BE2C (cell line): ENCODE measurements at places on chromosomes 5 and 9.

GRCh38 chr5:167608390-167609272 is 682.8 kb upstream of the WWC1 start:
- no peak for DNase-seq

- no peak for DNase-seq
Measured at GRCh38 chr9:2120926-2121689, 106.0 kb downstream of the SMARCA2 start.

DNA sequence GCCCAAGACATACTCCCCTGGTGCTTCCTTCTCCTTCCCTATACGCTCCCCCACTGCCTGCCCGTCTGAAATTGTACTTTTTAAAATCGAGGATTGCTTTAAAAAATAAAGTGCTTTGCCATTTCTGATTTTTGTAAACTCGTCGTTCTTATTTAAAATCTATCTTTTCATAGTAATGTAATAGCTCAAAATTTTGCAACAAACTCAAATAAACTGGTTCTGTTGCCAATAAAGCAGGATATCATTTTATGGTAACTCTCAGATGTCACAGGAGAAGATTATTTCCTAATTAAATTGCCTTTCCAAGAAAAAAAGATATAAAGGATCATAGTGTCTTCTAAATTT is 1.3 kb upstream of the NREP start:
- DNase-seq, result no peak

DNA sequence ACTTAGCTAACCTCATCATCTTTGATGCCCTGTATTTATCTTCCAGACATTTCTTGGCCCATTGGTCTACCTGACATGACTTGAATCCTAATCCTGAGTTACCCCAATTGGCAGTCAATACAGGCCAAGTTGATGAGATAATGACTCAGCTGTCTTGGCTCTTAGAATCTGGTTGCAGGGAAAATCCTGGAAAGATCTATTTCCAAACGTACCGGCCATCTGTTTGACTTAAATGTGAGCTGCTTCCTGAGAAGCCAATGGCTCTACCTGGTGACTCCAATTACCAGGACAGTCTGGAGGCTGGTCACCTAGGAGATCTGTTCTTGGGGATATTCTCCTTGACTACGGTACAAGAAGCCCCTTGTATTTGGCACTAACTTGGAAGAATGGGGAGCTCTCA is 475.2 kb upstream of the BRINP1 start:
- no peak for DNase-seq

DNA sequence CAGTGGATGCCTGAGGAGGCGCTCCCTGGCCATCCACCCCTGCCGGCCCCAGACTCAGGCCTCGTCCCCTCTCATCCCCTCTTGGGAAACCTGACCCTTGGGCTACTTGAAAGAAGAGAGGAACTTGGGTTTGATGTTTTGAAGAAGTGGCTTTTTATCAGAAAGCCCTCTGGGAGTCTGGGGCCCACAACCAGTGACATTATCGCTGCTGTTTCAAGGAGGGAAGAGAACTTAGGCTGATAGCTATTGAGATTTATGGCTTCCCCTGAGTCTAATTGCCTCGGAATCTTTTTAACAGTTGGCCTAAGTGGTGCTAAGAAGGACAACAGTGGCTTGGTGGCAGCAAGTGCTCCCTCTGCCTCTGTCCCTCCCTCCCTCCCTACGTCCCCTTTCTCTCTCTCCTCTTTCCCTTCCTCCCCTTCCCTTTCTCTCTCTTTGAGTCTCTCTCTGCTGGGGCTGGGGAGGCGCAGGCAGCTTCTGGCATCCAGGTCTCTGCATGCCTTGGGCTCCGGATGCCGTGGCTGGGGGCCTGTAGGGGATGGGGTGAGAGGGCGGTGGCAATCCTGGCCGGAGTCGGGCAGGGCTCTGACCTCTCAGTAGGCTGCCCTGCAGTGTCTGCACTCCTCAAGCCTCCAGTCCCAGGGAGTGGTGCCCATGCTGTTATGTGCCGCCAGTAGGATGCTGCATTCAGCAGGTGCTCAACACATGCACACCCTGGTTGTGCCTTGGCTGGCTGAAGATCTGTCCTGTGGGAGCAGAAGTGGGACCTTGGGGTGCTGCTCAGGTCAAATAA is 49.6 kb upstream of the RXRA start:
- no peak for DNase-seq

- DNase-seq, result no peak
Measured at GRCh38 chr9:69499959-69500358, 172.2 kb downstream of the APBA1 start.

GRCh38 chr5:173567548-173567947 is 48.9 kb downstream of the BOD1 start:
- no peak for DNase-seq

DNA sequence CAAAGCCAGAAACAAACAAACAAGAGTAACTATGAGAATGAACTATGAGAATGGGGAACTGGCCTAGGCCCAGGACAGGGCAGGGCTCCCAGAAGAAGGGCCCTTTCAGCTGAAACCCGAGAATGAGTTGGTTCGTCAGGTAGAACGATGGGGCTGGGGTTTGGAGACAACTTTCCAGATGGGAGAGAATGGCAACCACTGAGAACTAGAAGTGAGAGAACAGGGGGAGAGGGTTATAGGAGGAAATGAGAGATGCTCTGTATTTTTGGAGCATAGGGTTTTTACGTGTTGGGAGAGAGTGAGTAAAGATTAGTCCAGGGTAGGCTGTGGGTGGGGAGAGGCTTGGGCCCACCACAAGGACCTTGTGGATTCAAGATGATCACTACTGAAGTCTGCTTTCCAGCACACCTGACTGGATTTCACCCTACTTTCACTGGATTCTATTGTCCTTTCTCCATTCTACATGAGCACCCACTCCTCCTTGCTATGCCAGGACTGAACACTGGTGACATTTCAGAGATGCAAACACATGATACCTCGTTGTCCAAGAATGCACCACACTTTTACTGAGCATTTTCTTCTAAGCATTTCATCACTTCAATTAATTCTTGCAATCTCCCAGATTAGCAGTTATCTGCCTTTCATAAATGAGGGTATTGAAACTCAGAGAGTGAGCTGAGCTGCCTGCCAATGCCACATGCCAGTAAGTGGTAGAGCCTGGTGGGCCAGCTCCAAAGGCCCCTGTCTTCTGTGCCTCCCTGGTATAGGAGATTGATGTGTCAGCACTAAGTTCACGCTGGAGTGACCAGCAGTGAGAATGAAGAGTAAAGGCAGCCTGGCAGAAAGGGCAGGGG is 3.2 kb upstream of the TMEM268 start:
- no peak for DNase-seq

DNA sequence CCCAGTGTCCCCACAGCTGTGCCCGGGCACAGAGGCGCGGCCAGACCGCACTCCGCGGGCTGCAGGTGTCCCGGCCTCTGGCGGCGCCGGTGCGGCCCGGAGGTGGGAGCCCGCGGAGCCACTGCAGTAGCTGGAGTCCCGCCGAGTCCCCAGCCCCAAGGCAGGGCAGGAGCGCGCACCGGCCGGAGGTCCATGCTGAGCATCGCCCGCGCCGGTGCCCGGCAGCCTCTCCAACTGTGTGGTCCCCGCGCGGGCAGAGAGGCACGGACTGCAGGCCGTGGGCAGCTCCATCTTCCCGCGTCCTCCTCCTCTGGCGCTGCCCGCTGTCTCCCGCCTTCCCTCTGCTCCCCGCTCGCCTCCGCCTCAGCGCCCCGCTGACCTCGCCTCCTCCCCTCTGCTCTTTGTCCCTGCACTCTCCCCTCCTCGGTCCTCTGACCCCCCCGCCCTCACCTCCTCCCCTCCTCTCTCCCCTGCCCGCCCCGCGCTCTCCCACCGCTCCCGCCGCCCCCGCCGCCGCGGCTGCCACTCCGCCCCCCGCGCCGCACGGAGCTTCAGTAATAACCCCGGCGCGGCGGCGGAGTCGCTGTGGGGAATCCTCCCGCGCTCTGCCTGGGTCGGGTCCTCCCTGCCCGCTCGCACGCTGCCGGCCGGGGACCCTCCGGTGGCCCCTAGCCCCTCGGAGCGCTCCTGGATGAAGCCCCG is at the start of gene ADAMTS16:
Gene ADAMTS16, plus strand, starts transcription at position 554 of the 702 bp plus-strand sequence. Its CDS starts 138 bp downstream, at position 692.
- DNase-seq, result peak; percentile 35

GRCh38 chr9:36575411-36575882 is 2.8 kb downstream of the MELK start:
- DNase-seq, result no peak

DNA sequence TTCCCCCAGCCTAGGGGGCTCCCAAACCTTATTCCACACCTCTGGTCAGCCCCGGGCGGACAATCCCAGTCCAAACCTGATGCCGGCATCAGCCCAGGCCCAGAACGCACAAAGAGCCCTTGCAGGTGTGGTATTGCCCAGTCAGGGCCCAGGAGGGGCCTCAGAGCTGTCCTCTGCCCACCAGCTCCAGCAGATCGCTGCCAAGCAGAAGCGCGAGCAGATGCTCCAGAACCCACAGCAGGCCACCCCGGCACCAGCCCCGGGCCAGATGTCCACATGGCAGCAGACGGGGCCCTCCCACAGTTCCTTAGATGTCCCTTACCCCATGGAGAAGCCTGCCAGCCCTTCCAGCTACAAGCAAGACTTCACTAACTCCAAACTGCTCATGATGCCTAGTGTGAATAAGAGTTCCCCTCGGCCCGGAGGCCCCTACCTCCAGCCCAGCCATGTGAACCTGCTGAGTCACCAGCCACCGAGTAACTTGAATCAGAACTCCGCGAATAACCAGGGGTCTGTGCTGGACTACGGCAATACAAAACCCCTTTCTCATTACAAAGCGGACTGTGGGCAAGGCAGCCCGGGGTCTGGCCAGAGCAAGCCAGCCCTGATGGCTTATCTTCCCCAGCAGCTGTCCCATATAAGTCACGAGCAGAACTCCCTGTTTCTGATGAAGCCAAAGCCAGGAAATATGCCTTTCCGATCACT is 27.6 kb upstream of the LTC4S start:
- DNase-seq, result peak; percentile 61

DNA sequence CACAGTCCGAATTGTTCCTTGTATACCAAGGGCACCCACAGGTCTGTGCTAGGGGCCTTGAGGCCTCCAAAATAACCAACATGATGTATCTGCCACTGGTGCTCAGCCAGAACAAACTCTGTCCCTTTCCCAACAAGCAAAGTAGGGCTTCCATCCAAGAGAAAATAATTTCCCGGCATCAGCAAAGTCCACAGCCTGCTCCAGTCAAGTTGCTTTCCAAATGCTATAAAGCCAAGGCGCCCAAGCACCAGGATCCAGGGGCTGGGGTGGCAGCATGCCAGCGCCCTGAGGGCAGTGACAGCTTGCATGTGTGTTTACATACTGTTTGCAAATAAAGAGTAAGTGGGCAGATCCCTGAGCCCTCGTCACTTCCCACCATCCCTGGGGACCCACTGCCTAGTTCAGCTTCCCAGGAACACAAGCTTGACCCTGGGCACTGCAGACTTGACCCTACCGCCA is 155.9 kb downstream of the ERCC6L2 start:
- DNase-seq, result peak; percentile 94

DNA sequence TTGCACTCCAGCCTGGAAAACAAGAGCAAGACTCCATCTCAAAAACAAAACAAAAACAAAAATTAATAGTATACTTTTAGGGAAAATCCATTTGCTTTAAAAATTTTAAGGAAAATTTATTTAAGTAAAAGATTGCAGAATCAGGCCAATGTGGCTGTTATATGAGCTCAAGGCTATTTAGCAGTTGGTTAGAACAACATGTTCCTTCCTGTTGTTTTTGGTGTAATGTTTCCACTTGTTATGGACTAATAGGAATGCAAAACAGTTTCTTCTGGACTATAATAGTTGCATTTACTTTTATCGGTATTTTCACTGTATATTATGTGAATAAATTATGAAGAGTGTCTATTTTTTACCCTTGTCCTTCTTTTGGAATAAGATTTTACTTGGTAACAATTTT is 3.0 kb upstream of the CDC42SE2 start:
- no peak for DNase-seq

DNA sequence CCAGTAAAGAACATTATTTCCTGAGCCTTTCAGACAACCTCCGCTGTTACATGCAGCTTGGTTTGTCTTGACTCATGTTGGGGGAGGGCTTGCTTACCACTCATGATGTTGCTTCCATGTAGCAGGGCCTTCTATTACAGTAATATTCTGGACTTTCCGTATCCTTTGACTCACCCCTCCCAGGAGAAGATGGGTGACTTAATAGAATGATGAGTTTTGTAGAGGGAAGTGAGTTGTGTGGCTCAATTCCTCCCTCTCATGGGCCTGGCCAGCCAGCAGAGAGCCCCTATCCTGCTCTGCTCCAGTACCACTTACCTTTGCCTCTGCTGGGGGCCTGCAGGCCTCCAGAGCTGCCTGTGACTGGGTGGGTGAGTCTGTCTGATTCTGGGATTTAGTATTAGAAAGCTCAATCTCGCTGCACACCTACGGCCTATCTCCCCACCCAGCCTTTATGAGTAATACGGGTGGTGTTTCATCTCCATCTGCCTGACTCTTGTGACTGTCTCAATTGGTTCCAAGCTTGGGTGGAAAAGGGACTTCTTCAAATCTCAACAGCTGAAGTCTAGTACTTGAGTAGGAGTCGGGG is 52.6 kb upstream of the KLF9 start:
- no peak for DNase-seq

DNA sequence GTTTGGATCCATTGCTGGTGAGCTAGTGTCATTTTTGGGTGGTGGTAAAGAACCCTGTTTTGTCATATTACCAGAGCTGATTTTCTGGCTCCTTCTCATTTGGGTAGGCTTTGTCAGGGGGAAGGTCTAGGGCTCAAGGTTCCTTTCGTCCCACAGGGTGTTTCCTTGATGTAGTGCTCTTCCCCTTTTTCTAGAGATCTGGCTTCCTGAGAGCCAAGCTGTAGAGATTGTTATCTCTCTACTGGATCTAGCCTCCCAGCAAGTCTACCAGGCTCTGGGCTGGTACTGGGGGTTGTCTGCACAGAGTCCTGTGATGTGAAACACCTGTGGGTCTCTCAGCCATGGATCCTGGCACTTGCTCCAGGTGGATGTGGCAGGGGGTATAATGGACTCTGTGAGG is 145.9 kb downstream of the HINT1 start:
- no peak for DNase-seq

DNA sequence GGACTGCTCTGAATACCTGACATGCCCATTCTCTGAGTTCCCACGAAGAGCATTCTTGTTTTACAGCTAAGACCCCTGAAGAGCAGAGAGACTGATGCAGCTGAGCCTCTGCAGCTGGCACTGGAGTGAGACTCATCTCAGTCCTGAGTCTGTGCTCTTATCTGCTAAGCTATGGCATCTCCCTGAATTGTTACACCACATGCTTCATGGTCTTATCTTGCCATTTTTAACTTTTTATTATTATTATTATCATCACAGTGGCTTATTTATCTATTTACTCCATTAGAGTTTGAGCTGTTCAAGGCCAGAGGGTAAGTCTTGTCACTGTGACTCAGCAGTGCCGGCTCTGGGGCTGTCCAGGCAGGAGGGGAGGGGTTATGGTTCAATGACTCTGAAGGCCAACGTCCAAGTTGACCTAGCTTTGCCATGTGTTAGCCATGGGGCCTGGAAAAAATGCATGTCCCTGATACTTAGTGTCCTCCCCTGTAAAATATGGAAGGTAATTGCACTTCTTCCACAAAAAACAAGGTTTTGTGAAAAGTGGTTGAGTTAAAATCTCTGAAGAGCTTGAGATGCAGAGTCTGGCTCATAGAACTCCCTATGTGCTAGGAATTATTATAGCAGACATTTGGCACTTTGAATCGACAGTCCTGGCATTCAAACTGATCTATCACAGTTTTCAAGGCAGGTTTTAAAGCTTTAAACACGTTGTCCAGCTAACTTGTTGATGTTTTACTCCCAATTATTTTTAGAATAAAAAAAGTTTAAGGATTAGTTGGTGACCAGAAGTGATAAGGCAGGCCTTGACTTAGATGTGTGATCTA is 94.6 kb downstream of the ALDH1A1 start:
- no peak for DNase-seq

GRCh38 chr9:18717759-18718158 is 243.8 kb downstream of the ADAMTSL1 start:
- no peak for DNase-seq

- no peak for DNase-seq
Measured at GRCh38 chr9:11023201-11023600, 410.4 kb upstream of the PTPRD start.

- DNase-seq, result no peak
Measured at GRCh38 chr5:105789246-105789645, 1881.5 kb downstream of the EFNA5 start.
